ENCODE measurements at places on chromosomes 2 and 18. TPM values are rescaled to one million over a fixed set of nuclear protein-coding genes. Genes with fewer than 3 reads are reported as not detected.

DNA sequence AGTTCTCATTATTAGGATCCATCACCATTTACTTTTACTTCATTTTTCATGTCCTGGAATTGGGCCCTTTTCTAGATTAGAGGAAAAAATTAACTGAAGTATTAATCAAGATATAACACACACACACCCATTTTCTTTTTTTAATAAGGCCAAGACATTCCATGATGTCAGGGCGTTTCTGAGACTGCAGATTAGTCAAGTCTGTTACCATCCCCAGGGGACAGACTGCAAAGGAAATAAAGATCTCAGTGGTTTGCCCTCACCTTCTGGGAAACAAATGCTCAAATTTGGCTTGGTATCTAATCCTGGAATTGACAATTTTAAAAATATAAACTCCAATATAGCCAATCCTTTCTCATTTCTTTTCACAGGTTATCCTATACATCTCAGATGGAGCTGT, 27.4 kb downstream of the RMP24 start:
- DNase-seq = no peak

DNA sequence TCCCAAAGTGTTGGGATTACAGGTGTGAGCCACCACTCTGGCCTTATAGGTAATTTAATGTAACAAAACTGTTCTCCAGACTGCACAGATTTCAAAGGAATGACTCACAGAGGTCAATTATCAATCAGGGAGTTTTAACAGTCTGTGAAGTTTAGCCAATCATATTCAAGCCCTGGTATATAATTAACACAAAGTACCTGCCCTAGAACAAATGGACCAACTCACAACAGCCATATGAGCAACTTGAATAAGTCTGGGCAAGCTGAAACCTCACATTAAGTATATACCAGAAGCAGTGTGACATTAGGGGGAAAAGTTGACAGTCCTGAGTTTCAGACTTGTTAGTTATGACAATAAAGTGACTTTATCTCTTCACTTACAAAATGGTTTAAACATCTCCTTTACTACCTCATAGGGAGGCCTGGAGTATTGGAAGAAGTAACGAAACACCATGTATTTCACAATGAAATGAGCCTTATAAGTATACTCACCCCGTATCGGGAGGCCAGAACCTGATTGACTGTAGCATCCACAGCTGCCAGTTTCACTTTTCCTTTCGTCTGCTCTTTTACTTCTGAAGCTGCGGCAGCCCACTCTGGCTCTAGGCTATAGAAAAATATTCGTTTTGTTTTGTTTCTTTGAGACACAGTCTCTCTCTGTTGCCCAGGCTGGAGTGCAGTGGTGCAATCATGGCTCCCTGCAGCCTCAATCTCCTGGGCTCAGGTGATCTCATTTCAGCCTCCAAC, 22.2 kb downstream of the PDIA6 start:
- DNase-seq = no peak

DNA sequence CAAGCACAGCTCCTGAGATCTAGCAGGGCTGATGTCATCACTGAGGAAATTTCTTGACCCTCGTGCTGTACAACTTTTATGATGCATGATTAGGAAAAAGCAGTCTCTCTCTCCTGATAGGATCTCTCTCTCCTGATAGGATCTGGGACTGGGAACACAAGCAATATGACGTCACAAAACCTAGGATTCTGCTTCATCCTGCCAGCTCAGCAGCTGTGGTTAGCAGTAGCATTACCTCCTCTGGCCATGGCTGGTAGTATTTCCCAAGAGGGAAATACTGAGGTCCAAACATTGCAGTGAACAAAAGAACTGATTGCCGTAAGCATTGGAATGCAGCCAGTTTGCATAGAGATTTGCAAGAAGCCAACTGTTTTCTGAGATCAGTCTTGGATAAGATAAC, 521.2 kb upstream of the POU3F3 start:
- no peak for DNase-seq

DNA sequence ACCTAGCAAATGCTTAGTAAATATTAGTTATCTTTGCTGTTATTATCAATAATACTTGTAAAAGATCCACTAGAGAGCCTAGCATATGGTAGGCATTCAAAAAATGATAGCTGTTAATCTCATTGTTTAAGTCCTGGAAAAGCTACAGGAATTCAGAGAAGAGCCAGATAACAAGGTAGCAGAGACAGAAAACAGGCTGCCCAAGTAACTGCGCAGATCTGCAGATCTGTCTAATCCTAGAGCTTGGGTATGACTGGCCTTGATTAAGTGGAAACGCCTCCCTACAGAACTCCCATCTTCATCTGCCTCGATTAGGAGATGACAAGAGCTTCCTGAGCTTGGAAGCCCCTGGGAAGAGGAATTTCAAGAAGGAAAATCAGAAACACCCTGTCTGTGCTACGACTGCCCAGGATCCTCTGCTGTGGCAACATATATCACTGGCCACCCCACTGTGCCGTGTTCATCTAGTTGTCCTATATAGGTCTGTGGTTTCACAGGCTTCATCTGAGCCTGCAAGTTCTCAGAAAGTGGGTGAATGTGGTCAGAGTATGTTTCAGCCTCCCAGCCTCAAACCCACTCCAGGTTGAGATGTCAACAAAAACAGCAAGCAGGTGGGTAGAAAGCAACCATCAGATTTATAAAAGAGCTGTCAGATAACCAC, 151.5 kb upstream of the PKDCC start:
- no peak for DNase-seq

DNA sequence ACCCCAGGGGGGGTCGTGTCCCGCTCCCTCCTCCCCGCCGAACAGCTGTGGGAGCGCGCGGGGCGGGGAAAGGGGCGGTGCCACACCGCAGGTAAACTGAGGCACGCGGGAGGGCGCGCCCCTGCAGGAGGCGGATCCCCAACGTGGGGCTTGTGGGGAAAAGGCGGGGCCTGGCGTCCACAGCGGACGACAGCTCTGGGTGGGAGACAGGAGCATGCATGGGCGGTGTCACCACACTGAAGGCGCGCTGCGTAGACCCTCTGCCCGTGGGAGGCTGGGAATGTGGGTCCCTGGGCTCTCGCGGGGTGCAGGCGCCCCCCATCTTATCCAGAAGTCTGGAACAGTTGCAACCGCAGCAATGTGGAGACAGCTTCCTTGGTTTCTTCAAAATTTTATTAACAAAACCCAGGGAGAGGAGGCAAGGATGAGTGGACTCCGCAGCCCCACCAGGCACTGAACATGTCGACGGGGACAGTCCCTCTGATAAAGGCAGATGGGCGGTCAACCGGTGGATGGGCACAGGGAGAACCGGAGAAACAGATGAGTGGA, 723 bp upstream of the MBD1 start:
- no peak for DNase-seq

- no peak for DNase-seq
Observed at GRCh38 chr18:67608615-67609273, 92.2 kb upstream of the DSEL start.

IMP4 gene
- total RNA-seq = 106 TPM

- no peak for DNase-seq
Observed at GRCh38 chr18:24270937-24271380, 126.7 kb downstream of the OSBPL1A start.

DNA sequence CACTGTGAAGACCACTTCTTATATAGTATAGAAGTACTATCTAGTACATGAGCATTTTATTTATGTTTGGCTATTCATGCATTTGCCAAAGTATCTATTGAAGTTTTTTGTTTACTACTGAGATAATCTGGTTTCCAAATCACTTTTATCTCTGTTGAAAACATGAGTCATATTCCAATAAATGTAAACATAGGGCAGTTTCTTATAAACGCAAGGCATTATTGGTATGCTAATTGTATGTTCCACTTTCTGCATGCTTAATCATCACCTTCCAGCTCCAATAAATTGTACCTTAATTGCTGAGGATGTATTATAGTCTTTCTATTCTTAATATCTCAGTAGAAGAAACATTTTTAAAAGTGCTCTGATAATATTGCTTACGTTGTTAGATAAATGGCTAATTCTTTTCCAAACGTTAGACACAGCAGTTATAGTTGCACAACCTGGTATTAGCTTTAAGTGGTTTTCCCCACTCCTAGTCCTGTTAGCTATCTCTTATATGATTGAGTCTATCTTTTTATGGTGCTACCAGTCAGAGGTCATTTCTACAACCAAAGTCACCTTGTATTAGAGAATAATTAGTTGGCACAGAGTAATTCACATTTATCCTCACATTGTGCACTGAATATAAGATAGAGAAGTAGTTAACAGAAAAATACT, 17.2 kb downstream of the ITGA4 start:
- no peak for DNase-seq

ASXL3 gene
- 0.18 TPM for total RNA-seq

DNA sequence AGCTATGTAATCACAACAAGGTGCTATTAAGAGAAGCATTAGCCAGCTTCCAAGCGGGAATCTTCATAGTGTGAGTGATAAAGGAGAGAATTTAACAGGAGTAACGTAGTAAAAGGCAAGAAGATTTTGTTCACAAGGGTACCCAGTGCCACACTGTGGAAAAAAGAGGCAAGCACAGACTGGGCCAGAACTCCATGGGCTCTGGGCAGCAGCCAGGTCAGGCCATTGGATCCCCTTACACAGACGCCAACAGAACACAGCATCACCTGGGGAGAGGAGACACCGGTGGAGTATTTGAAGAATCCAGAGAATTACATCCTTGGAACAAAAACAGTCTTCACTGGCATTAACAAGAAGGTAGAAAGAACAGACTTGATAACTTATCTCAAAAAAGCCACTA, 21.2 kb downstream of the AMER3 start:
- no peak for DNase-seq

WDR7 gene
- total RNA-seq = 26.1 TPM

DNA sequence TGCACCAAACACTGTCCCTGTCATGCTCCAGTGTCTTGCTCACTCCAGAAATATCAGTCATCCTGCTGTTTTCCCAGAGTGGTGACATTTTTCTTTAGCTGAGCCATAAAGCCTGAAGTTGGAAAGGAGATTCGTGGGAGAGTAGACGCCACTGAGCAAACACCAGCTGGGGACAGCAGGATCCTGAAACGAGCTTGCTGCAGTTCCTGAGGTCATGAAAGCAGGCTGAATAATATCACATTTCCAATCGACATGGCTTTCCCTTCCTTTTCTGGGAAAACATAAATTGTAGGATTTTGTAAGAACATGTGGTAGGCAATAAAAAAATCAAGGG, 276.4 kb downstream of the CDCA7 start:
- no peak for DNase-seq

GRCh38 chr2:12721566-12722446, 5.1 kb downstream of the TRIB2 start:
- DNase-seq = no peak

DNA sequence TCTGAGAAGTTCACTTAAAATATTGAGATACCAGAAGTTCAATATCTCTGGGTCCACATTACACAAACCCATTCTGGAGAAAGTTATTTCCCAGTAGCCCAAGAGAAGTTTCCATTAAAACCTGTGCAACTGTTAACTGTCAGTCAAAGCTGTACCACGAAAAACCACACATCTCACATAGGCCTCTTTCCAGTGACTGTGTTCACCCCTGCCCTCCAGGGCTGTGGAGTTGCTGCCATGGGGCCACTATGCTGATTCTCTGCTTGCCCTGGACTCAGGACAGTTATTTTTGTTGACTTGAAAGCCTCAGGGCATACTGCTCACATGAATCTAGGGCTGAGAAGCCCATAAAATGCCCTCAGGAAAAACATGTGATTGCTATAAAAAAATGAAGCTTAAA, 153.8 kb downstream of the PIEZO2 start:
- no peak for DNase-seq

ST6GAL2 gene
- 5.7 TPM for total RNA-seq

- no peak for DNase-seq
Observed at GRCh38 chr2:112621790-112622527, 23.8 kb upstream of the SLC20A1 start.

GCFC2 gene
- total RNA-seq = 10.2 TPM

- DNase-seq = no peak
Observed at GRCh38 chr18:43312891-43313290, 35.6 kb upstream of the SYT4 start.

DNA sequence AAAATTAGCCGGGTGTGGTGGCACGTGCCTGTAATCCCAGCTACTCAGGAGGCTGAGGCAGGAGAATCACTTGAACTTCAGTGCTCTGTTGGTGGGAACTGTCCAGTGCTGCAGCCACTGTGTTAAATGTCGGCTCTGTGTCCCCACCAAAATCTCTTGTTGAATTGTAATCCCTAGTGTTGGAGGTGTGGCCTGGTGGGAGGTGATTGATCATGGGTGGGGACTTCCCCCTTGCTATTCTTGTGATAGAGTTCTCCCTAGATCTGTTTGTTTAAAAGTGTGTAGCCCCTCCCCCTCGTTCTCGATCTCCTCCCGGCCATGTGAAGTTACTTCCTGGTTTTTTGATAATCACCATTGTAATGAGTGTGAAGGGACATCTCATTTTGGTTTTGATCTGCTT, 9.8 kb upstream of the RPL31 start:
- DNase-seq = no peak

DNA sequence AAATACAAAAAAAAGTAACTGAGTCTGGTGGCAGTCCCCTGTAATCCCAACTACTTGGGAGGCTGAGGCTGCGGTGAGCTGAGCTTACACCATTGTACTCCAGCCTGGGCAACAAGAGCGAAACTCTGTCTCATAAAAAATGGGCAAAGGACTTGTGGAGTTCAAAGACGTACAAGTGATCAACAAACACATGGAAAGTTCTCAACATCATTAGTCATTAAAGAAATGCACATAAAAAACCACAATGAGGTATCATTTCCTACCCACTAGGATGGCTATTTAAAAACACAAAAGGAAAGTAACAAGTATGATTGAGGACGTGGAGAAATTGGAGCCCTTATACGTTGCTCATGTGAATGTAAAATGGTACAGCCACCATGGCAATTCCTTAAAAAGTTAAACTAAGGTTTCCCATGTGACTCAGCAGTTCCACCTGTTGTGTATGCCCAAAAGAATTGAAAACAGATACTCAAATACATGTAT, 52.3 kb downstream of the RAB10 start:
- DNase-seq = no peak

GRCh38 chr2:21793461-21793860, 669.7 kb downstream of the TDRD15 start:
- no peak for DNase-seq

DAPL1 gene
- 202 TPM for total RNA-seq

GRCh38 chr18:43994381-43994780, 686.3 kb upstream of the SETBP1 start:
- no peak for DNase-seq

OTX1 gene
- total RNA-seq = not detected

DNA sequence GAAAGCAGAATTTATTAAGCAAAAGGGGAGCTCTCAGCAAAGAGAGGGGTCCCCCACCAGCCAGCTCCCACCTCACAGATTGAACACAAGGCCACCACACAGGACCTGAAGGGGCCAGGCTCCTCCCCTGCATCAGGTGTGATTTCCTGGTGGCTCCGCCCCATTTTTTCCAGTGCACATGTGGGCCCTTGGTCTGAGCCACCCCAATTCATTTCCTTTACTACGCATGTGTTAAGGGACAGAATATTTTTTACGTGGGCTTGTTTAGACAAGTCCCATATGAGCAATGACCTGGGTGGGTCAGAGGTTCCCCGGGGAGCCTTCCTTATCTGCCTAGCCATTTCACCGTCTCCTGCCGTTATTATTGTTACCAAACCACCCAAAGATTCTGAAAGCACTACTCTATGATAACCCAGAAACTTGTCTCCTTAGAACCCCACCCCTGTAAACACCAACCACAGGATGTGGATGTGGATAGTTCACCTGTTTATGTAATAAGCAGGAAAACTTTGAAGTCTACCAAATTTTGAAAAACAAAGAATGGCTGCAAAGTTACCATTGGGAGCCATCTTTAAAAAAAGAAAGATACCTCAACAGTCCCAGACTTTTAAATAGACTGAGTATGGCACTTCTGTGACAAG, 191.7 kb downstream of the CD226 start:
- DNase-seq = no peak

Data from esophagus squamous epithelium (tissue), 5 donors.